Stimulated activated CD4-positive, alpha-beta T cell treated with anti-CD3 and anti-CD28 coated beads, TNF-alpha, amount 100 ng/mL, for 24 hours (primary cell): ENCODE measurements at places on chromosomes 1 and 21.
A peak's percentile ranks its signal among the peaks of the same experiment; 100 is the strongest.

DNA sequence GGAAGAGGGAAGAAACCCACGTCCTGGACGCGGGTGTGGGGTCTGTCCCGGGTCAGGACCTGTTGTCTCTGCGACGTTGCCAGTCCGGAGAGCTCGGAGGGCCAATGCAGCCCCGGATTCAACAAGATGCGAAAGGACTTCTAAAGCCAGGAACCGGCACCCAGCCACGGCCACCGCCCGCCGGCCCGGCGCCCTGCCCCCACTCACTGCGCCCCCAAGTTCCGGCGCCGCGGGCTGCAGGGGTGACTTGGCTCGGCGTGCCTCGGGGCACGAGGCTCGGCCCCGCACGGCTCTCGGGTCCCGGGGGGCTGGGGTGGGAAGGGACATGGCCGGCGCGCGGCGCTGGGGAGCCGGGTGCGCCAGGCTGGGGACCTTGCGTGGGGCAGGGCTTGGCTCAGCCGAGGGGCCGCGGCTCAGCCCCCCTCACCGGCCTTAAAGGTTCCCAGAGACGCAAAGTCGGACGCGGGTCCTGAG, 51.8 kb upstream of the H6PD start:
- DNase-seq: no peak

- DNase-seq: no peak
Observed at GRCh38 chr1:46285730-46286477, 17.5 kb downstream of the LRRC41 start.

DNA sequence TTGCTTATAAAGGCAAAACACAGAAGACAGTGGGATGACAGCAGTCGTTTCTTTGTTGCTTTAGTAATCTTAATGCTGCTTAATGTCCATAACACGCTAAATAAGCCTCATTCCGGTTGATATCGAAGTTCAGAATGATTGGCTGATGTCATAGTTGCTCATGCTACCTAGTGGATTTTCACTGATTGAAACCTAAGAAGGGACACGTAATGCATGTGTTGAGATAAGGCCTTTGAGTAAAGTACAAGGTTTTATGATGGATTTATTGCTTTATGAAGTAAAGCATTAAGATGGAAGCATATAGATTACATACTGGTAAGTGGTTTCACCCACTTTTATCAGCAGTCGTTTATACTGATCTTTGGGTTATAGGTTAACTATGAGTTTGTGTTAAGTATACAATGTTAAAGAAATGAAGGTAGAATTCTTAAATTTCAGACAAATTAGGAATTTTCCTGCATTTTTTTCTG, 25.1 kb downstream of the IARS2 start:
- DNase-seq: no peak

GRCh38 chr1:68473060-68473459, 23.3 kb upstream of the RPE65 start:
- DNase-seq: no peak

DNA sequence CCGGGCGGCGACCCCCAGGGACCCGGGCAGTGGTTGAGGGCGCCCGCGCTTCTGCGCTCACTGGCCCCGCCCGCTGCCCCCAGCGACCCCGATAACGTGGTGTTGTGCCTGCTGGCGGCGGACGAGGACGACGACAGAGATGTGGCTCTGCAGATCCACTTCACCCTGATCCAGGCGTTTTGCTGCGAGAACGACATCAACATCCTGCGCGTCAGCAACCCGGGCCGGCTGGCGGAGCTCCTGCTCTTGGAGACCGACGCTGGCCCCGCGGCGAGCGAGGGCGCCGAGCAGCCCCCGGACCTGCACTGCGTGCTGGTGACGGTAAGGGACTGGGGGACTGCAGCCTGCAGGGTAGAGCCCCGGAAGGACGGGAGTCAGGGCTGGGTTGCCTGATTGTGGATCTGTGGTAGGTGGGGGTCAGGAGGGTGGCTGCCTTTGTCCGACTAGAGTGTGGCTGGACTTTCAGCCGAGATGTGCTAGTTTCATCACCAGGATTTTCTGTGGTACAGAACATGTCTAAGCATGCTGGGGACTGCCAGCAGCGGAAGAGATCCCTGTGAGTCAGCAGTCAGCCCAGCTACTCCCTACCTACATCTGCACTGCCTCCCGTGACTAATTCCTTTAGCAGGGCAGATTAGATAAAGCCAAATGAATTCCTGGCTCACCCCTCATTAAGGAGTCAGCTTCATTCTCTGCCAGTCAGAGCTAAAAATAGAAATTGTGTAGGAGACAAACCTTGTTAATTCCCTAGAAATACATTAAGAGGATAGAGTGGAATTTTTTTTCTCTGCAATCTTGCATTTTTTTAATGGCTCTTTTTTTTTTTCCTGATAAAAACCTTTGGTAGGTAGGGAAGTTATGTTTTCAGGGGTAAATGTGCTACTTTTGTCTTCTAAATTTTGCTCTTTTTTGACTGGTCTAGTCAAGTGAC, 1.5 kb downstream of the GADD45A start:
- DNase-seq: peak; percentile 29

DNA sequence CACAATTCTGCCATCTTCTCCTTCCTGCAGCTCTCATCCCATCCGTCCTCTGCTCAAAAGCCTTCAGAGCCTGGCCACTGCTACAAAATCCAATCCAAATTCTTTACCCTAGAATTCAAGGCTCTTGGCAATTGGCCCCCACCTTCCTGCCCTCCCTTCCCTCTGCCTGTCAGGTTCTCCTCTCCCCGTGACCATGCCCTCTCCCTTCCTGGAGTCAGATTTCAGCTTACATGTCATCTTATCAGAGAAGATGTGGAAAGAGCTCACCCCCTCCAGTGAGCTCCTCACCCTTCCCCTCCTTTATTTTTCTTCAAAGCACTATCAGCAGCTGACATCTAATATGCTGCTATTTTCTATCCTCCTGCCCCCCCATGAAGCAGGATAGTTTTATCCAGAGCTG, 86.9 kb downstream of the GRIK3 start:
- no peak for DNase-seq

DNA sequence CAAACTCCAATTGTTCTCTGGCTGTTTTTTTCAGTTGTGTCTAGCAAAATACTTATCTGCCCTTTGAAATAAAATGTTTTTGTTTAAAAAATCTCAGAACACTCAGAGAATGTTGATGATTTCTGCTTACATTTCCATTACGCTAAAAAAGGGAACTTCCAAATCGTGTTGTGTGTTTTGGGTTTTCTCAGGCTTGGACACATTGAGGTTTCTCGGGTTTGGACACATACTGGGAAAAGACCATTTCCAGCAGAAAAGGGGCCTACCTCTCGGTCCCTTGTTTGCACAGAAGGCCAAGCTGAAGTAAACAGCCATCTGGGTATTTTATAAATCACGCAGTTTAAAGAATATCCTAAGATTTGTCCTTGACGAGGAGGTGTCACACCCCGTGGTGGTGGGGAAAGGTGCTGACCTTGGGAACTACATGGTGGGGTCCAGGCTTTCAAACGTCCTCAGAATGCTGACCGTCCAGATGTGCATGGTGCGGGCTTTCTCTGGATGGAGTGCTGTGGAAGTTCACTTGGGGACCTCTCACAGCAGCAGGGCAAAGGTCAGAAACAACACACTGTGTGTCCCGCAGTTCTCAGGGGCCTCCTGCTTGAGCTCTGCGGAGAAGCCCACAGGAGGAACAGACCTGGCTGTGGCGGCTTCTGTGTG, 67.8 kb downstream of the SLC37A1 start:
- DNase-seq: no peak

GRCh38 chr1:1427106-1427819, 6.2 kb upstream of the ANKRD65 start:
- no peak for DNase-seq

DNA sequence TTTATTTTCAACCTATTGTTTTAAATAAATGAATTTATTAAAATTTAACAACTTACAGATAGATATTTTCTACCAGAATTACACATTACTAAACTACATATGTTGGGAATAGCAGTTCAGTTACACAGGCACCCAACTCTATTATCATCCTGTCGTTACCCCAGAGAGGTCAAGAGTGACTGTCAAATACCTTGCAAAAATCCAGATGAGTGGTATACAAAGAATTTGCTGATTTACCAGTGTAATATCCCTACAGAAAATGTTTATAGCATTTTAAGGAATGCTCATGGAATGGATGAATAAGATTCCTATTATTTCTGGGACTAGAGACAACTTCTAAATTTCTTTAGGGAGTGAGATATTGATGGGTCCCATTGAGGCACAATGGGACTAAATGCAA, 300.7 kb upstream of the RGS18 start:
- DNase-seq: no peak

DNA sequence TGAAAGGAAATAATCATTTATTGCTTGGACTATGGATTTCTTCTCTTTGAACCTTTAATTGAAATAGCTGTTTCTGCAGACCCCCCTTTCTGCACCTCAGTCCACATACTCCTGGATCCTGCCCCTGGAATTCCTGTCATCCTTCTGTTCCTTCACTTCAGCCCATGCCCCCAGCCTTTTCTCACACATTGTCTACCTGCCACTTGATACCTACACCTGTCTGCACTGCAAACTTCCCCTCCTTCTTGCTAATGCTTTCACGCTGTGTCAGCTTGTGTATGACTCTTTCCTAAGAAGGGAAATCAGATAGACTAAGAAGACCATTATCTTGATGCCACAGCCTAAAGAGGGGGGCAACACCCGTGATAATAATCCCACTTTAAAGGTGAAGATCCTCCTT, 80.3 kb upstream of the EXO1 start:
- no peak for DNase-seq

- no peak for DNase-seq
Observed at GRCh38 chr21:46556802-46557201, 48.1 kb downstream of the S100B start.

DNA sequence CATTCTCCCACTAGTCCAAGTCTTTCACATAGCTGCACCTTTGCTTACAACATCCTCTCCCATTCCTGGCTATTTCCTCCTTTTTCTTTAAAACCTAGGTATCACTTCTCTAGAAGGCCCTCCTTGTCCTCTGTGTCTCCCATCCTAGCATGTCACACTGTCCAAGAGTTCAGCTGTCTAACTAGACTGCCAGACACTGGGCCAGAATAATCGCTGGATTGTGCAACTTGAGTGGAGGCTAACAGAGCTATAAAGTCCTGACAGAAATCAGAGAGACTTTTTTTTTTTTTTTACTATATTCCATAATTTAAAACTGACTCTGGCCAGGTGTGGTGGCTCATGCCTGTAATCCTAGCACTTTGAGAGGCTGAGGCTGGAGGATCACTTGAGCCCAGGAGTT, 4.2 kb upstream of the ANGPTL7 start:
- no peak for DNase-seq

GRCh38 chr1:111924786-111925185, 64.7 kb downstream of the KCND3 start:
- DNase-seq: no peak
